Kidney tubule cell (primary cell): ENCODE measurements at places on chromosomes 3 and 15.

DNA sequence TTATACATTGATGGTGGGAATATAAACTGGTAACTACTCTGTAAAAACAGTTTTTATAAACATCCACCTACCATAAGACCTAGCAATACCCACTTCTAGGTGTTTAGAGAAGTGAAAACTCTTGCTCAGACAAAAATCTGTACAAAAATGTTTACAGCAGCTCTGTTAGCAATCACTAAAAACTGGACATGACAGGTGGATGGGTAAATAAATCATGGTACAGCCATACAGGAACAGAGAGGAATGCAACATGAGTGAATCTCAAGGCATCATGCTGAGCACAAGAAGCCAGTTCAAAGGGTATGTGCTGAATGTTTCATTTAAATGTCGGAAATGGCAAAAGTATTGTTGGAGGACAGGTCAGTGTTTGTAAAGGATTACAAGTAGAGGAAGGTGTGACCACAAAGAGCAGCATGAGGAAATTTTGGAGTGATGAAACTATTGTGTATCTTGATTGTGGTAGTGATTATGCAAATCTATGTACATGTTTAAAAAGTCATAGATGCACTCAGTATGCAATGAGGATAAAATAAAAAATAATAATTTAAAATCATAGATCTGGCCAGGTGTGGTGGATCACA, 2.8 kb upstream of the RNU5A-1 start:
- DNase-seq: no peak

- peak; percentile 46 for DNase-seq
Measured at GRCh38 chr15:64845183-64845611, 3.5 kb downstream of the PLEKHO2 start.

DNA sequence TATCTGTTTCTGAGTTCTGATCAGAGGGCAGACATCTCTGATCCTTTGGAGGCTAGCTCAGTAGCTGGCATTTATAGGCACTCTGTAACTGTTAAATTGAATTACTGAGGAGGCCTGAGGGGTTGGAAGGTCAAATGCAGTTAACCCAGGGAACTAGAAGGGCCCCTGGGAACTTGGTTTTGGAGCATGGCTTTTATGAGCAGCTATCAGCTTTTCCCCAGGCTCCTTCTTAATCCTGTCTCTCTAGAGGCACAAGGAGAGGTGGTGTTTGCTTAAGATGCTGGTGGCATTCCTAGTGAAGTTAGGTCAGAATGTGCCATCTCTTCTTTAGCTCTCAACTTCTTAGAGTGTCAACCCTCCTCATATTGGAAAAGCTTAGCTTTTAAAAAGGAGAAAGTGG, 128.9 kb downstream of the LPP start:
- DNase-seq: no peak

- DNase-seq: no peak
Measured at GRCh38 chr15:61080221-61081026, 148.7 kb downstream of the RORA start.

GRCh38 chr3:167700926-167701325, 33.8 kb downstream of the PDCD10 start:
- no peak for DNase-seq

DNA sequence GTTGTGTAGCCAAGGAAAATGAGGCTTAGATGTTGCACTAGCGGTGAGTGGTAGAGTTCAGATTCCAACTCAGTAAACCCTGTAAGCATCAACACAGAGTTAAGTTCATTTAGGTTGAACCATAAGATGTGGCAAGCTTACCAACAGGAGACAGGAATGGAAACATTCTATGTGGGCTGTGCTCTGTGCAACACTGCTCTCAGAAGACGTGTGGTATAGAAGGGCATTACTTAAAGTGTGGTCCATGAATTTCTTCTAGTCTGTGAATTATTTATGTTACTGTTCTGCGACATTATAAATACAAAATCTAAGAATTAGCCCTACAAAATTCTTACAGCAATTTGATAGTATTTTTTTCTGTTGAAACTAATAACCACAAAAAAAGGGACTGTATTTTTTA, 213.3 kb downstream of the GRM7 start:
- no peak for DNase-seq

DNA sequence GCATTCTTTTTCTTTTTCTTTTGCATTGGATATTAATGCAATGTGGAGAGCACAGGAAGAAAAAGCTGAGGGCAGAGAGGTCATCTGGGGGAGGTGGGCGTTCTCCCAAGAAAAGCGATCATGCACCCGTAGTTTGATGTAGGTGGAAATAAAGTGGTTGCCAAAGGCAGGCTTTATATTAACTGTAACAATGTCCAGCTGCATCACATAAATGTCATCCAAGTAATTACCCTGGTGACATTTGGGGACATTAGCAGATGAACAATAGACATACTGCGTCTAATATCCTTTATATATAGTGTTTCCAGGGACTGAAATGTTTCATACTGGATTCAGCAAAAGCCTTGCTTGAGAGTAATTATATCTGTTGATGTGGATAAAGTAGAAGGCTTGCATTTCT, 135.5 kb downstream of the CNTN6 start:
- no peak for DNase-seq

GRCh38 chr3:118577055-118577777, 457.4 kb downstream of the IGSF11 start:
- DNase-seq: no peak

- no peak for DNase-seq
Measured at GRCh38 chr3:14047841-14048240, 76.8 kb downstream of the CHCHD4 start.

- no peak for DNase-seq
Measured at GRCh38 chr15:58474741-58475323, 43.0 kb downstream of the LIPC start.

- DNase-seq: no peak
Measured at GRCh38 chr3:31567036-31567435, 34.3 kb downstream of the STT3B start.

GRCh38 chr3:36697229-36698001, 66.9 kb downstream of the DCLK3 start:
- no peak for DNase-seq

GRCh38 chr3:156483961-156484787, 70.7 kb downstream of the SSR3 start:
- peak; percentile 71 for DNase-seq

DNA sequence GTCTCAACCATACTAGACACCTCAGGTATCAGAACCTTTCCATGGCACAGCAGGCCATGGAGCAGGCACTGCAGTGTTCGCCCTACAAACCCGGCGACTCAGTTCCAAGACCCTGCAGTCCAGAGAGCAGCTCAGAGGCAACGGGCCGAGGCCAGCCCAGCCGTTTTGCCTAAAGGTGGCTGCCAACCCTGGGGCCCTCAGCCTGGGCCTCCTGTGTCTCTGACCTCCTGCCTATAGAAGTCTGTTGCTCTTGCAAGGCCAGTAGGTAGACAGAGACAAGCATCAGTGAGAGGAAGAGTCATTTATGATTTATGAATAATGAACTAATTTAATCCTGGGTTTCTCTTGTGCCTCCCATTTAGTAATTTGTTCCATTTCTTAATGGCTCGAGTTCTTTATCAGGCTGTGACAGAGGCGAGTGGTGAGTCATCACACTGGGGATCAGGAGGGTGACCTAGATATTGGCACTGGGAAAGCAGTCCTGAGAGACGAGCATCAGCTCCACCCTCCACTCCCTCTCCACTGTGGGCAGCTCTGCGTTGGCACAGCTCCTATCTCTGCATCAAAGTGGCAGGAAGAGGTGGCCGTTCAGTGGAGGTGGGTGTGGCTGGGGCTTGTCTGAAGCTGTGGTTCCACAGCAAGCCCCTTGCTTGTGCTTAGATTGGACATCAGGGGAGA, 79.8 kb downstream of the ABHD5 start:
- DNase-seq: peak; percentile 44

DNA sequence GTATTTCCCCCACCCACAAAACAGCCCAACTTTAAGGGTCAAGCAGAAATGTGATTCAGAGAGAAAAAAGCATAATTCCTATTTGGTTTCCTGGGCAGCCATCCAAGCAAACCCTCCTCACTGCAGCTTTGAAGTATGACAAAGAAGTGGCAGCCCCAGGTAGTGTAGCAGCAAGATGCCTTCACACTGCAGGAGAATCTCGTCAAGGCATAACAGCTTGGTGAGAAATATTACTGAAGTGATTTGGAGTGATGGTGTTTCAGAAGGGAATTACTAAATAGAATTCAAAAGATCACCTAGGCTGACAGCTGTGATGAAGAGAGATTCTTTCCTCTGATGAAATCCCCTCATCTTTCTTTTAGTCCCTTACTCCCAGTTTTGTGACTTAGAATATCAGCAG, 173.9 kb downstream of the PYDC2 start:
- no peak for DNase-seq

- no peak for DNase-seq
Measured at GRCh38 chr3:71577011-71577410, 6.5 kb downstream of the FOXP1 start.

DNA sequence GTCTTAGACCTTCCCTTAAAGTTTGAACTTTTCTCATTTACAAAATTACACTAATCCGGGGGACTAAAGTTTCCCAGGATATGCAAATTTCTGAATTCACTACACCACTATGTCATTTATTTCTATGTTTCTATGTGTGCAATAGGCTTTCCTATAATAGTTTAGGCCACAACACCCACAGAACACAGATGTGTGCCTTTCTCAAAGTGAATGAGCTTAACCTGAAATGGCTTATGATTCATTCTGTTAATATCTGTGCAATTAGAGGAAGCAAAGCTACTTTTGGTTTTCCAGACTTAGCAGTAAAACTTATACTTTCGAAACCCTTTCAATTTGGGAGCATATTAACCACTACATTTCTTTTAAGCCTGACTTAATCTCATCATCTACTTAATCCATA, 748.1 kb downstream of the GBE1 start:
- DNase-seq: peak; percentile 29

GRCh38 chr3:173548261-173548660, 150.7 kb downstream of the NLGN1 start:
- no peak for DNase-seq

DNA sequence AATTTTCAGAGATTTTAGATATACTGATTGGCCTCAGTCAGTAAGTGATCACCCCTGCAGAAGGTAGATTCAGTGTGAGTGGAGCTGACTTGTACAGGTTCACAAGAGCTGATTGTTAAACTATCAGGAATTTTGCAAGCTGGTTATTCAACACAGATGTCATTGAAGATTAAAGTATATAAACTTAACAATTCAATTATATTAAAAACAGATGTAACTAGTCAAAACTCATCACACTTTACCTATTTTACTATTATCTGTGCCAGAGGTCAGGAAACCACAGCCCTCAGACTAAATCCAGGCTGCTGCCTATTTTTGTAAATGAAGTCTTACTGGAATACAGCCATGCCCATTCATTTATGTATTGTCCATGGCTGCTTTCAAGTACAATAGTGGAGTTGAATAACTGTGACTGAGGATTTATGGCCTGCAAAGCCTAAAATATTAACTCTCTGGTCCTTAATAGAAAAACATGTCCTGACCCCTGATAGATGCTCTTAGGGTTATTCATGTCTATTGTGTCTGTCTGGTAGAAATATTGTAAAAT, 429.3 kb upstream of the PDZRN3 start:
- DNase-seq: no peak

DNA sequence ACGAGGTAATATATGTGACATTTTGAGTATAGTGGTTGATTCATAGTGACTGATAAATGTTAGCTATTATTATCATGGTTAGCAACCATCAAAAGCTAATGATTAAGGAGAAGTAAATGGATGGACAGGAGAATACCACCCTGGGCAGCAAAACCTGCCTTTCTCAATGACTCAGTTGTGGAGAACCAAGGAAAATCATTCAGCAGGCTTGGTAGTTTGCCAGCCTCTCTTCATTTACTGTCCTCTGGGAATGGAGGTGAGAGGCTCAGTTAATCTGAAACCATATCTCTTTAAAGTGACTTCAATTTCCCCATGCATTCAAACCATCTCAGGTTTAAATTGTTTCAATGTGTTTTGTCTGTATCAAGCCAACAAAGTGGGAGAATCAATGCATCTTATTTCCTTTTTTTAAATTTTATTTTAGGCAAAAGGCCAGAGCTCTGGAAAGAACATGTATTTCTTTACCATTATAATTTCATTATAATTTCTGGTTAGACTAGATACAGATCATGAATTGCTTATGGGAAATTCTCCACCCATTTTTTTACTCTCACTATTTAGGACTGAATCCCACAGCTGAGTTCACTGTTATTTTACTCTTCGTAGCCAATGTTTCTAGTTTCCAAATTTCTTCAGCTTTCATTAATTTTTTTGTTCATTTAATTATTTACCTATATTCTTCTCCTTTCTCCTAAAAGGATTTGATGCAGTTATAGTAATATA, 2.7 kb downstream of the TM4SF18 start:
- peak; percentile 96 for DNase-seq

DNA sequence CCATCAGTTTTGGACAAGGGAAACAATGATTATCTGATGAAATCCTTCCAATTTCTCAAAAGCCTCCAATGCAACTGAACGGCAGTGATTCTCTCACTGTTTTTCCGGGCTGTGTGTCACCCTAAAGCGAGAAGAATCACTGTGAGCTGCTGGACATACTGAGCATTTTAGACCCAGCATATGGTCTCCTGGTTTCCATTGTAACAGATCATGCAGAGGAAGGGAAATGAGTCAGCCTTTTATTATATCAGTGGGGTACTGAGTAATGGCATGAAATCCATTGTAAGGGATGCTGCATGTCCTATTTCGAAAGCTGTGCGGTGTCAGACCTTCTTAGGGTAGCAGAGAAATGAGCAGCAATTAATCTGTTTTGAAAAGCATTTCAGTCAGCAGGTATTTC, 287.1 kb downstream of the IL5RA start:
- DNase-seq: peak; percentile 55

- no peak for DNase-seq
Measured at GRCh38 chr3:72510247-72510646, 338.0 kb downstream of the SHQ1 start.

- peak; percentile 33 for DNase-seq
Measured at GRCh38 chr3:40309925-40310695, 603 bp downstream of the EIF1B start.

DNA sequence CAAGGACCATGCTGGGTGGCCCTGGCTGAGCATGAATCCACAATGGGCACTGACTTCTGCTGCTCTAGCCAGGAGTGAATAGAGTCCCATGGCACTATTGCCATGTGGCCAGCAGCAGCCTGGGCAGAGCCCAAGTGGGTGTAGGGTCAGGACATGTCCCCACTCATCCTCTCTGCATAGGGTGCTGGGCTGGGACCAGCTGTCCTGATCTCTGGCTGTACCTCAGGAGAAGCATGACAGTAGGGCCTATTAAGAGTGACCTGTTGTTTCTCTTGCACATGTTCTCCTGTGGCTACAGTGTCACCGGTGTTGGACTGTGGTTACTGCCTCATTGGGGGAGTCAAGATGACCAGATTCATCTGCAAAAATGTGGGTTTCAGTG, 46.9 kb downstream of the DLEC1 start:
- DNase-seq: no peak
